Colonic mucosa (tissue), 4 donors: ENCODE measurements at places on chromosomes 11 and 22. TPM values are rescaled to one million over a fixed set of nuclear protein-coding genes. Genes with fewer than 3 reads are reported as not detected.

The CSNK2A3 gene
- 0.57 TPM for total RNA-seq

The MRGPRF gene
- total RNA-seq: 3.0 TPM

The MRGPRX3 gene
- not detected for total RNA-seq

The MMP12 gene
- 11.7 TPM for total RNA-seq

The ARHGAP32 gene
- total RNA-seq: 65.7 TPM

The C11orf97 gene
- not detected for total RNA-seq
